ENCODE measurements at places on chromosomes 11 and 22.

- DNase-seq: no peak
Observed at GRCh38 chr11:108890482-108891105, 225.7 kb downstream of the DDX10 start.

DNA sequence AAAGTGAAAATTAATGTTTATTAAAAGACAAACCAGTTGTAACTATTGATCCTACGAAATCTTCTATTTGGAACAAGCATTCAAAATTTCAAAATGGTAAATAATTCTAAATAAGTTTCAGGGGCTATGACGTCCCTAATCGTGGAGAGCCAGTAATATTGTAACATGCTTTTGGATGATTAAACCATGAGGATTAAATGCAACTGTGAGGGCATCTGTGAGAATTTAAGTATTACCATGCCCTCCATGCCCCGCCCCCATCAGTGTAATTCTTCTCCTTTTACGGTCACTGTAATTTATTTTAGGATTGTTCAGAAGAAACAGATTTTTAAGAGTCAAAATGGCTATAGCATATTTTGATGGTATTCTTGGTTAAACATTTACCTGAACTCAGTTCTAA lies 133.2 kb downstream of the APOL5 start:
- no peak for DNase-seq

- DNase-seq: no peak
Observed at GRCh38 chr11:44873537-44873936, 77.1 kb downstream of the TP53I11 start.

GRCh38 chr11:76622493-76623094 lies 48.0 kb downstream of the LRRC32 start:
- no peak for DNase-seq

DNA sequence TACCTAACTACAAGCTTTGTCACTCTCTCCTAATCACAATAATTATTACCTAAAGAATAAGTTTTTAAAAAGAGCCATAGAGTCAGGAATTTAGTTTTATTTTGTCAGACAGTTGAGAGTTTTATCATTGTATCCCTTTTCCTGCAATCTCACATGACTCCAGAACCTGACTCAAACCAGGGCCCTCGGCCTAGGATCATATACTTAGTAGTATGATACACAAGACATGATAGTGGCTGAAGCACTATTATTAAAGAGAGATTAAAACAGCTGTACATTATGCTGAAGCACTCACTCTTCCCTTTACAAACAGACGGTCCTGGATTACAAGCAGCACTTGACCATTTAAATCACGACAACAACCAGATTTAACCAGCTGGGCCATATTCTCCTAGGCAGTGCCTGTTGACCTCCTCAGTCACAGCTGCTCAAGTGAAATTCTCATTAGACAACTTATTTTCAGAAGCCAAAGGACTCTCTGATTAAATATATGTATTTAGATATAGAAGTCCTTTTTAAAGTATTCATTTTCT lies 44.0 kb downstream of the SOX6 start:
- DNase-seq: no peak

DNA sequence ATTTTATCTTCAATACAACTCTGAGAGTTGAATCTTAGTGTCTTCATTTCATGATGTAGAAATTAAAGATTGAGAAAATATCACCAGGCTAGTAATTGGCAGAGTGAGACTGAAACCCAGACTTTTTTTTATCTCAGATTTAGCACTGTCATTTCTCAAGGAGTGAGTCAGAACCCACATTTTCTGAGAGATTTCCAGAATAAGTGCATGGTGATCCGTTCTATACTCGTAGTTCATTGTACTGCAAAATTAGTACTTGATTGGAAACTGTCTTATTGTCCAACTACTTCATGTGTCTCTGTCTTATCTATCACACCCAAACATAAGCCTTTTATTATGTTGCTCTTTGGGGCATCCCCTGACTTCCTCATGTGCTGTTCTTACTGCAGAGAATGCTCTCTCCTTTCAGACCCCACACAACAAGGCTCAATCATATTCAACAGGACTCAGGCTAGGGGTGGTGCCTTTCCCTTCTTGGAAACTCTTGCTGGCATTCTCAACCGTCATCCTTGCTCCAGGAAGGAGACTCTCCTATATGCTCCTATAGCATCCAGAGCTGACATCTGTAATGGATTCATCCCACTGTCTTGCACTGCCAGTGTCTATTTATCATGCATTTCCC lies 76.7 kb upstream of the BLID start:
- no peak for DNase-seq

GRCh38 chr11:126585774-126586491 lies 230.4 kb downstream of the ST3GAL4 start:
- DNase-seq: no peak

- no peak for DNase-seq
Observed at GRCh38 chr11:10042699-10043098, 251.3 kb downstream of the SBF2 start.

DNA sequence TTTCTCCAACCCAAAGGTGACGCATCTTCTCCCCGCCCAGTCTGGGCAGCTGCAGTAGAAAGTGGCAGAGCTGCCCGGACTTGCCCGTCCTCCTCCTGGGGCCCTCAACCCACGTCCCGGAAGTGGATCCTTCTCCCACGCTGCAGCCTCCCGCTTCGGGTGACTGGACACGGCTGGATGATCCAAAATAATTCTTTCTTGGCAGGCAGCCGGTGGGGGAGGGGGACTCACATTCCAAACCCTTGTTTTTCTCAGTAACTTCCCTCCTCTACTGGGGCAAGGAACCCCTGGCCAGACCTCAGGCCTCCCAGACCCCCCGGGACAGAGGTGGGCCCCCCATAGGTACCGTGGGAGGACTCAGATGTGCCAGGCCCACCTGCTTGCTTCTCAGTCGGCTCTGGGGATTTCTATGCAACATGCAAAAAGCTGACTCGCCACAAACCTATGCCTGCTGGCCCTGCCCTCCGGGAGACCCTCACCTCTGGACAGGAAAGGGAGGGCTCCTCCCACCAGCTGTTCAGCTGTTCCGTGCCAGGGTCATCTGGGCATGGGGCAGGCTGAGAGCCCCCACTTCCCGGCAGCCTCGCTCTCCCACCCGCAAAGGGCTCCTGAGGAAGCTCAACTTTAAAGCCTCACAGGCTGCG lies 1.4 kb downstream of the PLXNB2 start:
- no peak for DNase-seq

DNA sequence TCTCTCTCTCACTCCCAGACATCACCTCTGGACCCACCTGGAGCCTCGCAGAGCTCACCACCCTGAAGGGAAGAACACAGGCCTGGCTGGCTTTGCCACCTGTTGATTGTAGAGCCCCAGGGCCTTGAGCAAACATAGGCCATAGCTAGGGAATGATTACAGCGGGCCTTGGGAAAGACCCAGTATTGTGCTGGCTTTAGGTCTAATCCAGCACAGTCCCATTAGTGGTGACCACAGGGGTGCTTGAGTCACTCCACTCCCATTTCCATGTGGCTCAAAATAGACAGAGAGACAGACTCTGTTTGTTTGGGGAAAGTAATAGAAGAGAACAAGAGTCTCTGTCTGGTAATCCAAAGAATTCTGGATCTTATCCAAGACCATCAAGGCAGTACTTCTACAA lies 42.7 kb upstream of the FAM181B start:
- DNase-seq: no peak

GRCh38 chr11:10617551-10617950 lies 49.1 kb upstream of the LYVE1 start:
- DNase-seq: no peak

All from stimulated activated CD4-positive, alpha-beta T cell treated with anti-CD3 and anti-CD28 coated beads, Interleukin-1b, Interleukin-23, amount 100 ng/mL, for 24 hours (primary cell).